Islet precursor cell (in vitro differentiated cells): ENCODE measurements at places on chromosomes 1 and 21.

DNA sequence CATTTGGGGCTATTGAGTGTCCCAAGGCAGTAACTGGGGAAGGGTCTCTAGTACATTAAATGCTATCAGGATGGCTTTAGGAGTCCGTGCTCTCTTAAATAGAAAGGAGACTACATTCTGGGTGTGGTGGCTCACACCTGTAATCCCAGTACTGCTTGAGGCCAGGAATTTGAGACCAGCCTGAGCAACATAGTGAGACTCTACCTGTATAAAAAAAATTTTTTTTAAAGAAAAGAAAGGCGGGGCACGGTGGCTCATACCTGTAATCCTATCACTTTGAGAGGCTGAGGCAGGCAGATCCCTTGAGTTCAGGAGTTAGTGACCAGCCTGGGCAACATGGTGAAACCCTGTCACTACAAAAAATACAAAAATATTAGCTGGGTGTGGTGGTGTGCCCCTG lies 21.5 kb downstream of the OSBPL9 start:
- no peak for DNase-seq

DNA sequence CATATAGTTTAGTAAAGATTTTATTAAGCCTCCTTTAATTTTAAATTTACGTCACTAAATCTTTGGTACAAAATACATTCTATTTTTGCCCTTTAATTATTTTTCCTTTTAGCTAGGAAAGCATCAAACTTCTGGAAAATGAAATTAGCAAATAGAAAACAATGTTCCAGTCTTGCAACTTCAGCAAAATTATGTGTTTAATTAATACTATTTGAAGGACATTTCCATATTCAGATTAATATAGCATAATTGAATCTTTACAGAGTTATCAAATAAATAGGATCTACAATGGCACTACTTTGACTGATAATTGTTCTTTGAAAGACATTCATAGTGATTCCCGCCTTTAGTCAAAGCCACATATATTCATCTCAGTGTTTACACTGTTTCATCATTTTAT lies 904.2 kb downstream of the KCNT2 start:
- no peak for DNase-seq

DNA sequence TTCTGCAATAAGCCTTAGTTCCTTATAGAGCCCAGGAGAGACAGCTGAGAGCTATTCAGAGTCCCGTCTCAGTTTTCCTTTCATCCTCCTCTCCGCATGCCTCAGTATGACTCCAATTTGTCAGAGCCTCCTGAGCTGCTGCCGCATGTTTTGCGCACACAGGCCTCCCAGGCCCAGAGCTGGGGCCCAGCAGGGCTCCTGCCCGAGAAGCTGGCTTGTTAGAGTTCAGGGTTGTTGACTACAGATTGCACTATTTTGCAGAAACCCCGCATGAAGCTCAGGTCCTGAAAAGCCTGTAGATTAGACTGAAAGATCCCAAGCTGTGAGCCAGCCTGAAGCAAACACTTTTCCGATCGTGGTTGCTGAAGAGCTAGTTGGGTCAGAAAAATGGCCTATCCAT lies 51.5 kb downstream of the IGSF5 start:
- DNase-seq = no peak

DNA sequence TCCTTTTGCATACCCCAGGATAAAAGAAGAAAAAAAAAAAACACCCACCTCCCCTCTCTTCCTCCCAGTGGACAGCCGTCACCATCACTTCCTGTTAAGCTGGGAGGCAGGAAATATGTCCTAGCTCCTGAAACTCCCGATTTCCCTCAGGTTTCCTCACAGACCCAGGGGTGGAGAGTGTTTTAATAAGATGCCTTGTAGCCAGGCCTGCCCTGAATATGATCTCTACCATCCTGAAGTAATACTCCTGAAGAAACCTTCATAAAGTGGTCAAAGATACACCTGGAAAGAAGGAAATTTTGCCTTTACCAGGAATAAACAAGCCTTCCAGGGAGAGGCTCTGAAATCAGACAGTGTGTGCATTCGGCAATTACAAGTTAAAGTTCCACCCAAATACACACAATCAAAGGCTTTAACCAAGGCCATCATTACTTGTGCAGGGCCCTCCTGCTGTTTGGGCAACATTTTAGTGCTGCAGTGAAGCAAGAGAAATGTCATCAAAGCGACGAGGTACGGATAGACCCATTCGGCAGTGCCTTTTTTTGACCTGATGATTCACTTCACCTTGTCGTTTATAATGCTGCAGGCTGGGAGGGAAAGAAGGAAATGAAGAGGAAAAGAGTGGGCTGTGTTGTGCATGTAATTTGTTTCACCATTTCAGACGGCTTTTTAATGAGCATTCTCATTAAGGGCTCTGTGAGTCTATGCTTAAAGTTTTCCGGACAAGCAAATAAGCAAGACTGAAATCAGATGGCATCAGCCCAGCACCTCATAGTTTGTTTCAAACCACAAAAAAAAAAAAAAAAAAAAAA lies 41.0 kb upstream of the RASAL2 start:
- no peak for DNase-seq

- no peak for DNase-seq
Observed at GRCh38 chr1:223771469-223771813, 59.1 kb downstream of the CAPN2 start.

- no peak for DNase-seq
Observed at GRCh38 chr1:50559421-50559820, 136.2 kb upstream of the DMRTA2 start.

- no peak for DNase-seq
Observed at GRCh38 chr1:161140755-161141400, 8.4 kb upstream of the DEDD start.

GRCh38 chr1:235908742-235909520 lies 42.2 kb upstream of the LYST start:
- DNase-seq = no peak

DNA sequence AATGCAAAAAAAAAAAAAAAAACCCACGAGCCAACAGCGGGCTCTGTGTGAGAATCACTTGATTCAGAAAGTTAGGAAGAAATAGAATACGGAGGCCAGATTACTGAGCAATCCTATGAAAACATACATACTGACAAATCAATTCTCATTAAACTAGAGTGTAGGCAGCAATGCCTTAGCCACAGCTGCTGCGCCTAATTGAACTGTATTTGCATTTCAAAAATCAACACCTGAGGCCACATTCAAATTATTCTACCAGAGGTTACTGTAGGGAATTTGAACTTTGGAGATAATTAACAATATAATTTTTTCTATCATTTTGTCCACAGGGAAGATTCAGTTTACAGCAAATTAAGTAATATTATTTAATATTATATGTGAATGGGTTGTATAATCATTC lies 138.4 kb upstream of the PLD5 start:
- no peak for DNase-seq

DNA sequence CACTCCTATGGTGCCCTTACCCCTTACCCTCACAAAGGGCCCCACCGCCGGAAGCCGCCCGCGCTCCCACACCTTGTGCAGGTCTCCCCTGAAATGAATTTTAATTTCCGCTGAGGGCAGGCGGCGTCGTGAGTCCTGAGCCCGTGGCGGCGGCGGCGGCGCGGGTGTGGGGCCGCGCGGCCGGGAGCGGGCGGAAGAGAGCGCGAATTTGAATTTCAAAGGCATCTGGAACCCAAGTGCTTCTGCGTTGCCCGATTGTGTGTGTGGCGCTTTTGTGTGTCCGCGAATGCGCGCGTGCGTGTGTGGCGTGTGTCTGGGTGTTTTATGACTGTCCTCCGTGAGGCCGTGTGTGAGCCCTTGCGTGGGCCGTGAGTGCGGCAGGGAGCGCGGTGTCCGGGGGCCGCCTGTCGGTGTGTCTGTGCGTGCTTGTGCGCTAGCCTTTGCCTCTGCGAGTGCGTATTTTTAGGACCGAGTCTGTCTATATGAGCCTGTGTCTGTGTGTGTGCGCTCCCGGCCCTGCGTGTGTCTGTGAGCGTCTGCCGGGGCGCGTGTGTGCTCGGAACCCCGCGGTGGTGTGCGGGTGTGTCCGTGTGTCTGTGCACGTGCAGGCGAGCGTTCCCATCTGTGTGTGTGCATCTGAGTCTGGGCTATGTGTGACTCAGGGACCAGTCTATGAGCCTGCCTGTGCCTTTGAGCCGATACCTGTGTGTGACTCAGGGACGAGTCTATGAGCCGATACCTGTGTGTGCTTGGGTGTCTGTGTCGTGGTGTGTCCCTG lies 7.9 kb upstream of the ADGRB2 start:
- peak; percentile 83 for DNase-seq

DNA sequence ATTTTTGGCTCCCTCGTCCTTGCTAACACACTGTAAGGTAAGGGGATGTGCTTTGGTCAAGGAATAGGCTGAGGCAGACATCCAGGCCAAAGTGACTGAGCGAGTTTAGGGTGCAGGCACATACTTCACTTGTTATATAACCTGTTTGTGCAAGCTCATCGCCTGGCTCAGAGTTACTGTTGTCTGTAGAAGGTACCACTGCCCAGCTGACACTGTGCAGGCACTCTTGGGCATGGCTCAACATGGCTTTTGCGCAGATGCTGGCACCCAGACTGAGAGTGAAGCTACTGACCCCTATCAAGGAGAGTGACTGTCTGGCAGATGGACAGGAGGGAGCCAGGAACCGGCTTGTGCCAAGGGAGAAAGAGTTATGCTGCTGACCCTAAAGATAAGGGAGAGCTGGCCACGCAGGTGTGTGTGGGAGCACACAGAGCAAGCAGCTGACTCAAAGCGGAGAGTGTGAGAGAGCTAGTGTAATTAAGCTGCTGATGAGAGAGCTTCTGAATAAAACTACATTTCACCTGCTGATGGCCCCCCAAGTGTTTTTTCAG lies 307.3 kb upstream of the USP24 start:
- no peak for DNase-seq

DNA sequence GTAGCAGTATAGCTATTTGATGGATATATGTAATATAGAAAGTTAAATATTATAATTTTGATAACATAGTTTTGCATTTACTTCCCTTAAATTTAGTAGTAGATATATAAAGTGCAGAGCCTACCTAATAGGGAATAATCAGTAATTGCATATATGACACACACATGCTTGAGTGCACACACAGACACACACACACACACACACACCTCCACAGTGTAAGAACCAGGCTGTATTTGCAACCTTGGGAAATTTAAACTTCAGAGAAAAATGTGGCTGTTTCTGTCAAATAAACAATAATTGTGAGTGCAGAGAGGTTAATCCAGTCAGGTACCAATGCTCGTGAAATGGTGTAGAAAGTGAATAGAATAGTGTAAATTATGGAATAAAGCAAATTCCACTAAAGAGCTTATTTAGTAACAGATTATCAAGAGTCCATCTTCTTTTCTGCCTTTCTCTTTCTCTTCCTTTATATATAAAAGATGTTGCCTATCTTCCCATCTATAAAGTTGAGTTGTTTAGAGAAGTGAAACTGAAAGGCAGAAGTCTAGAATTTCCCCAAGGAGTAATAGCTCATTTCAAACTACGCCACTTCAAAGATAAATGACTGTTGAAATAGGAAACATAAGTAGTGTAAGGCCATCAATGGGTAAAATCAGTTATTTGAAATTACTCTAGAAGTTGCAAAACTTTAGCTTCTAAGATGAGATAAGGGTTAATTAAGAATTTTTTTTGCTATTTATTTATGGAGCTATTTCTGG lies 273.7 kb downstream of the SRGAP2C start:
- no peak for DNase-seq

- no peak for DNase-seq
Observed at GRCh38 chr21:36454093-36454531, 25.8 kb downstream of the CLDN14 start.

DNA sequence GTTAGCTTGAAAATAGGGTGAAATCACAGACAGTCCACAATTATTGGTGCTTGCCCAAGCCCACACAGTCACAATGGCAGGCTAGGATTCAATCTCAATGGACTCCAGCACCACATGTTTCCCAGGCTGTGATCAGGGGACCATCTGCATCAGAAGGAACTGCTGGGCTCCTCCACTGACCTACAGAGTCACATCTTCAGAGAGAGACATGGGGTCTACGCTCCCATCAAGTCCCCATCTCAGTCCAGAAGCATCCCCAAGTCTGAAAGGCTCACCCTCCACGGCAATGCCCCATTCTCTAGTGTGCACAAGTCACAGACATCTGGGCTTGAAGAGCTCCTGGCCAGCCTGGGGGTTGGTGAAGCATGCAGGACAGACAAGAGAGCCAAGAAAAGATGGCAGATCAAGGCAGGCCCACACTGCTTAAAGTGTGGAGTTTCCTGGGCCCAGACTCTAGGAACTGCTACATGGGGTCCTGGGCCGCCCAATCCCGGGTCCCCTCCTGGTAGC lies 262.5 kb downstream of the NPHP4 start:
- no peak for DNase-seq

DNA sequence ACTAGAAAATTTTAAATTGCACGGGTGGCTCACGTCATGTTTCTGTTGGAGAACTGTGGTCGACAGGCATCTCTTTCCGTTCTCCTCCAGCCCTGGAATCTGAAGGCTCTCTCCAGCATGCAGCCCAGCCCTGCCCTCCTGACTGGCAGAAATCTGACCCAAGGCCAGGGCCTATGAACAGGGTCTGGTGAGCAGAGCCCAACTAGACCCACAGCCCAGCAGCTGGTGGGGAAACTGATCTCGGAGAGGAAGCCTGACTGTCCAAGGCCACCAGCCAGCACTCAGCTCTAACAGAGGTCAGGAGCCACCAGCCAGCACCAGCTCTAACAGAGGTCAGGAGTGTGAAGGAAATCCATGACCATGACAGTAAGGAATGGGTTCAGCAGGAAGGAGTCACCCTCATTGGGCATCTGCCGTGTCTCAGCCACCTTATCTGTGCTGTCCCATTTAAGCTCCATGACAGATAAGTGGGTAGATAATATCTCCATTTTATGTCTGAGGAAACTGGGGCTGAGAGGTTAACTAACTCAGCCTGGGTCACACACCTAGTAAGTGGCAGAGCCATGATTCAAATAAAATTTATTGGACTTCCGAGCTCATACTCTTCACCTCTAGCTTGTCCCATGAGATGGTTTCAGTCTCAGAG lies 20.2 kb upstream of the PKP1 start:
- DNase-seq = peak; percentile 54

DNA sequence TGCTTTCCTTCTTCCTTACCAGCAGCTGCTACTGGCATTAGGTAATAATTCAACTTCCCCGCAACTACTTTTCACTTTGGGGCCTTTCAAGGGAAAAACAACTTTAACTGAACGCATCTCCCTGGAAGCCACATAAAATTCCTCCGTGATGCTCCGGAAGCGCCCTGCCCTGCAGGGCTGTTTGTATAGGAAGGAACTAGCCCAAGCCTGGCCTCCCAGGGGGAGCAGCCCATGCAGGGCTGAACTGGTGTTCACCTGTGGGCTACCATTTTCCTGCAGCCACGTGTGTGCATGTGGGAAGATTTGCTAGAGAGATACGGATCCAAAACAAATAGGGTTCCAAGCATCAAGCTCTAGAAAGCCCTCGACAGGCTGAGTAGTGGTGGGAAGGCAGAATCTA lies 14.4 kb downstream of the CLDN14 start:
- DNase-seq = no peak
